ENCODE measurements at places on chromosomes 13 and 19.

DNA sequence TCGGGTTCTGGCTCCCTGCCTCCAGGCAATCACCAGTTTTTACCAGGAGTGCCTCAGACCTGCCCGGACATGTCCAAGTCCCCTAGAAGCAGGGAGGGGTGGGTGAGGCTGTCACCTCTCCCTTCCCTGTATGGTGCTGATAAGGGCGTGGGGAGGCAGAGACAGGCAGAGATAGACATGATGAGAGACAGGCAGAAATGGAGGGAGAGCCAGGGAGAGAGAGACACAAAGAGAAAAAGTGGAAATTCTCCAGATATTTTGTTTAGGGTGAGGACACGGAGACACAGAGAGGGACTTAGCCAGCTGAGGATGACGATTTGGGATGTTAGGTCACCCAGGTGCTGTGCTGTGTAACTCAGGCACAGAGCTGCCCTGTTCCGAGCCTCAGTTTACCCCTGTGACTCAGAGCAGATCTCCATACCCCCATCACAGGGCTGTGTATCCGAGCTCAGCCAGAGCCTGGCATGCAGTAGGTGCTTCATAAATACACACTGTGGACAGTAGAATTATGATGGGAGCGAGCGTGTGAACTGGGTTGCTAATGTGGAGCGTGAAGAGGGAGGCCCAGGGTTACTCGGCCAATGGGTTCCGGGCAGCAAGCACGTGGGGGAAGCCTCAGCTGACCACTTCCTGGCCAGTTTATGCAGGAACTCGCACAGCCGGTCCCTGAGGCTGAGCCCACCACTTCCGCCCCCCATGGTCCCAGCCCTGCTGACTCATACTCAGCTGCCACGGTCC is 11.9 kb upstream of the GDF15 start:
- no peak overlapping the region for H3K27ac ChIP-seq
- DNase-seq, result no peak
- H3K36me3 ChIP-seq, result no peaks in the 10 kb centered on the region
- H3K4me3 ChIP-seq, result peak overlapping the region; percentile 2
- peaks cover 9% of the 10 kb centered on the region for H3K4me1 ChIP-seq

- H3K36me3 ChIP-seq, result no peaks in the 10 kb centered on the region
- H3K4me1 ChIP-seq, result no peaks in the 10 kb centered on the region
- no peak overlapping the region for H3K4me3 ChIP-seq
- H3K27me3 ChIP-seq, result peaks cover 6% of the 10 kb centered on the region
- no peak overlapping the region for H3K27ac ChIP-seq
These were observed 197.1 kb downstream of the NDFIP2 start for GRCh38 chr13:79678100-79678499.

GRCh38 chr13:42478531-42479156 is 95.3 kb upstream of the TNFSF11 start:
- H3K4me1 ChIP-seq, result peaks cover 4% of the 10 kb centered on the region
- H3K27ac ChIP-seq, result no peak overlapping the region
- H3K27me3 ChIP-seq, result no peaks in the 10 kb centered on the region
- no peak for DNase-seq
- H3K4me3 ChIP-seq, result no peak overlapping the region

GRCh38 chr13:71879129-71879535 is 12.1 kb upstream of the DACH1 start:
- no peaks in the 10 kb centered on the region for H3K27me3 ChIP-seq
- H3K4me3 ChIP-seq, result no peak overlapping the region
- H3K4me1 ChIP-seq, result no peaks in the 10 kb centered on the region
- DNase-seq, result no peak
- H3K36me3 ChIP-seq, result no peaks in the 10 kb centered on the region
- H3K27ac ChIP-seq, result no peak overlapping the region

- H3K27me3 ChIP-seq, result no peaks in the 10 kb centered on the region
- H3K4me3 ChIP-seq, result peak overlapping the region; percentile 97
- H3K4me1 ChIP-seq, result peaks cover 19% of the 10 kb centered on the region
- peak overlapping the region; percentile 98 for H3K27ac ChIP-seq
These were observed 556 bp downstream of the CACTIN start for GRCh38 chr19:3625996-3626472.

DNA sequence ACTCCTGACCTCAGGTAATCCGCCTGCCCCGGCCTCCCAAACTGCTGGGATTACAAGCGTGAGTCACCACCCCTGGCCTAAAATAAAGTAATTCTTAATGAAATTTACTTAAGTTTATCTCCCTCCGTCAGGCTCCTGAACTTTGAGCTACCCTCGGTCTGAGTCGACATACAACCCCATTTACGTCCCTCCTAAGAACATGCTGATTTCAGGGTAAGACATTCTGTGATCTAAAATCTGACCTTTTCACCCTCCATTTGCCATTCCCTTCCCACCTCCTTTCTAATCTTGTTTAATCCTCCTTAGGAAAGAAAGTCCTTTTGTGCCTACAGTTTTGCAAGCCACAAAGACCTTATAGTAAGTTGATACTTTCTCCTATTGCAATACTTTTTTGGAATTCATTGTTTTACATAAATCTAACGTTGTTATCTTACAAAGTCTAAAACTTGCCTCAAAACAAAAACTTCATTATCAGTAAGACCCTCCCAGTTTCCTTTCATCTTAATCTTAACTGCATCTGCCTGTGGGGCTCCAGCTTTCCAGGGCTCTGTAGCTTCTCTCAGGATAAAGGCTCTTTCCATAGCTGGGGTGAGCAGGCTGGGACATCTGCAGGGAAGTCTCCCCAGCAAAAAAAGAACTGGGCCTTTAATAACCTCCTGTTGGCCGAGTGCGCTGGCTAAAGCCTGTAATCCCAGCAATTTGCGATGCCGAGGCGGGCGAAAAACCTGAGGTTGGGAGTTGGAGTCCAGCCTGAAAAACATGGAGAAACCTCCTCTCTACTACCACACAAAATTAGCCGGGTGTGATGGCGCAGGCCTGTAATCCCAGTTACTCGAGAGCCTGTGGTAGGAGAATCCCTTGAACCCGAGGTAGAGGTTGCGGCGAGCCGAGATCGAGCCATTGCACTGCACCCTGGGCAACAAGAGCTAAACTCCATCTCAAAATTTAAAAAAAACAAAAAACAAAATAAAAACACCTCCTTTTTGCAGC is 143.1 kb downstream of the ZNF737 start:
- no peak for DNase-seq
- no peak overlapping the region for H3K4me3 ChIP-seq
- no peaks in the 10 kb centered on the region for H3K27me3 ChIP-seq
- peaks cover 7% of the 10 kb centered on the region for H3K36me3 ChIP-seq
- no peak overlapping the region for H3K27ac ChIP-seq

- peak; percentile 63 for DNase-seq
- peak overlapping the region; percentile 99 for H3K27ac ChIP-seq
- no peaks in the 10 kb centered on the region for H3K27me3 ChIP-seq
- H3K4me3 ChIP-seq, result peak overlapping the region; percentile 92
- peaks cover 35% of the 10 kb centered on the region for H3K36me3 ChIP-seq
These were observed 4.3 kb downstream of the KLF2 start for GRCh38 chr19:16328824-16329482.

DNA sequence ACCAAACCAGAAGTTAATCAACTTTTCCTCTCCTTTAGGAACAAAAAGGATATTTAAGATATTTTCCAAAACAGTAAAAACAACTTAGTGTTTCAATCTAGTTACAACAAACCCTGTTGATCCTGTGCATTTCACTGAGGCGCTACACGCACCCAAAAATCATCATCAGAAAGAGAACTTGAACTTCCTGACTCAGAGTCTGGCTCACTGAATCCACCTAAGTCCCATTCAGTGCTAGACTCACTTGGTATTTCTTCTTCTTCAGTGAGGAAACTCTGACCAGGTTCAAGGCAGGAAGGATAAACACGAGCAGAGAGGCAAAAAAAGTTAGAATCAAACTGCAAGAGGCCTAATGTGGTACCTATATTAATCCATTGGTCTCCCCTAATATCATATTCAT is 2.2 kb downstream of the KBTBD6 start:
- H3K27me3 ChIP-seq, result no peaks in the 10 kb centered on the region
- H3K4me1 ChIP-seq, result peaks cover 23% of the 10 kb centered on the region
- H3K36me3 ChIP-seq, result peaks cover 6% of the 10 kb centered on the region
- no peak for DNase-seq
- no peak overlapping the region for H3K27ac ChIP-seq

DNA sequence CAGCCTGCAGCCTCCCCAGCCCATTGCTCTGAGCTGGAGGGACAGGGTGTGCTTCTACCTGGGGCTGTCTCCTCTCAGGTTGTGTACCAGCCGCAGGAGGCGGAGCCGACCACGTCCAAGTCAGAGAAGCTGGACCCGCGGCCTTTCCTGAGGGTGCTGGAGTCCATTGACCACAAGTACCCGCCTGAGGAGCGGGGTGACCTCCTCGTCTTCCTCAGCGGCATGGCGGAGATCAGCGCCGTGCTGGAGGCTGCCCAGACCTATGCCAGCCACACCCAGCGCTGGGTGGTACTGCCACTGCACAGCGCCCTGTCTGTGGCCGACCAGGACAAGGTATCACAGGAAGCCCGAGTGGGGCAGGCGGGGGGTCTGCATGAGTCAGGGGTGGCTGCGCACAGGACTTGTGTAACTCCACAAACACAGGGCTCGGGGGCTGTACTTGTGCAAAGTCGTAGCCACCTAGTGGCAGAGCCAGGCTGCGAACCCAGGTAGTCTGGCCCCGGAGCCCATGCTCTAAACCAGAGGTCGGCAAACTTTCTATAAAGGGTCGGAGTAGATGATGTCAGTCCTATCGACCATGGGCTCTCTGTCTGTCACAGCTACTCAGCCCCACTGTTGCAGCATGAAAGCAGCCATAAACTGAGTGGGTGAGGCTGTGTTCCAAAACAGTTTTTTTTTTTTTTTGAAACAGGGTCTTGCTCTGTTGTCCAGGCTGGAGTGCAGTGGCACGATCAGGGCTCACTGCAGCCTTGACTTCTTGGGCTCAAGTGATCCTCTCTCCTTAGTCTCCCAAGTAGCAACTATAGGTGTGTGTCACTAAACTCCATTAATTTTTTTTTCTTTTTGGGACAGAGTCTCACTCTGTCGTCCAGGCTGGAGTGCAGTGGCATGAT is 8.9 kb downstream of the DHX34 start:
- peaks cover 4% of the 10 kb centered on the region for H3K4me1 ChIP-seq
- no peaks in the 10 kb centered on the region for H3K27me3 ChIP-seq
- H3K36me3 ChIP-seq, result peaks cover 43% of the 10 kb centered on the region
- no peak overlapping the region for H3K4me3 ChIP-seq
- no peak for DNase-seq

- no peak for DNase-seq
- H3K36me3 ChIP-seq, result no peaks in the 10 kb centered on the region
- no peaks in the 10 kb centered on the region for H3K4me1 ChIP-seq
- no peak overlapping the region for H3K4me3 ChIP-seq
These were observed 8.1 kb upstream of the CHST8 start for GRCh38 chr19:33613620-33614000.

DNA sequence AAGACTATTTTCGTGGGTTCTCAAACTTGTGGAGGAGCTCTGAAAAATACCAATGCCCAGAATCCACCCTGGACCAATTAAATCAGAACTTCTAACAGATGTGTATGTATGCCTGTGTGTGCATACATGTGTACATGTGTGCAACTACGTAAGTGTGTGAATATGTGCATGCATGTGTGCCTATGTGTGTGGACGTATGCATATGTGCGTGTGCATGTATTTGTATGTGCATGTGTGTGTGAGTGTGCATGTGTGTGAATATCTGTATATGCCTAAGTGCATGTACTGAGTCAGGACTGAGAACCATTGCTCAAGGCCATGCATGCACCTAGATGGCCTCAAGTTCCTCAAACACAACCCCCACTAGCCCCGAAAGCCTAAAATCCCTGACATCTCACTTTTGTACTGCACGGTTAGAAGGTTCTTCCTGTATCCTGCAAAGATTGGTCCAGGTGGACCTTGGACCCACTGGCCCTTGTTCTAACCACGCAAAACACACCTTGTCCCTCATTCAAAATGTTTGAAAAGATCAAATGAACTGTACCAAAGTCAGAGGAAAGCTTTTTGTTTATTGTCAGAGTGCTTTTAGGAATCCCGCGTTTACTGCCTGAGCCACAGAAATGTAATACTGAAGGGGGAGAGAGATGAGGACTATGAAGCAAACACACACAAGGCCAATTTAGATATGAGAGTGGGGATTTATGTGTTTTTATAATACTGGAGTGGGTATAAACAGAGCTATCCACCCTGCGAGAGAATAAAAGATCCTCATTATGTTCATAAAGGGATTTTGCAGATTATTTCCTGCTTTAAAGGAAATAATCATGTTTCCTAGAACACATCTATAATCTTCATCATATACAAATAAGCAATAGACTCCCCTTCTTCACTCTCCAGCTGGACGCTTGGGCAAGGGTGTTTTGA is 39.1 kb downstream of the LATS2 start:
- DNase-seq, result no peak
- peaks cover 3% of the 10 kb centered on the region for H3K27me3 ChIP-seq
- no peak overlapping the region for H3K4me3 ChIP-seq
- no peaks in the 10 kb centered on the region for H3K36me3 ChIP-seq
- H3K27ac ChIP-seq, result no peak overlapping the region

- no peak overlapping the region for H3K27ac ChIP-seq
- H3K27me3 ChIP-seq, result peaks cover 2% of the 10 kb centered on the region
- no peak overlapping the region for H3K4me3 ChIP-seq
- H3K4me1 ChIP-seq, result peaks cover 3% of the 10 kb centered on the region
- no peaks in the 10 kb centered on the region for H3K36me3 ChIP-seq
- no peak for DNase-seq
These were observed 123.4 kb downstream of the OLFM4 start for GRCh38 chr13:53152057-53152421.

- H3K36me3 ChIP-seq, result peaks cover 34% of the 10 kb centered on the region
- no peak overlapping the region for H3K27ac ChIP-seq
- H3K27me3 ChIP-seq, result no peaks in the 10 kb centered on the region
- DNase-seq, result no peak
- H3K4me3 ChIP-seq, result no peak overlapping the region
These were observed 133.3 kb downstream of the RNF17 start for GRCh38 chr13:24897293-24897692.

DNA sequence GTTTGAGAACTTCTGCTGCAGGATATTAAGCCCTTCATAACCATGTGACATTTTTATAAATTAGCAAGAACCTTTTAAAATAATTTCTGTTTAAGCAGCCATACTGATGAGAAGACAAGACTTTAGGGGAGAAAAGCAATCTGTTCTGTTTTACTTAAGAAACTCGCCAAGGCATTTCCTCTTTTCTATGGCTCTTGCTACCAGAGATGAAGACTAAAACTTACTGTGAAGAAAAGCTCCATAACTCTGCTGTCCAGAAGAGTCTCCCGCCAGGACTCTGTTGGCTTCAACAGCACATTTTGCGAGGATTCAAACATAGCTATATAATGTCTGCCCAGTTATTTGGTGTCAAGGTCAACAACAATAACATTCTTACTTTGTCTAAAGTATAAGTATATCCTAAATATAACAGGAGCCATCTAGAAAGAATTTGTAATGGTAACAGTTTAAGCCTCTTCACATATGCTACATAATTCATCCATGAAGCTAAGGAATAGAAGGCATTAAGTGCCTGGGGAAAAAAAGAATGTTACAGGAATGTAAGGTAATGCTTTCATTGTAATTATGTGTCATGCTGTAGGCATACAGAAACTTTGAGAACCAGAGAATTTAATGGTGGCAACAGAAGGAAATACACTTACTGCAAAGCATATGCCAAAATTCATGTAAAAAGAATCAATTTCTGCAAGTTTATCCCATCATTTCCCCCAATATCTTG is 53.2 kb upstream of the EEF1AKMT1 start:
- DNase-seq, result no peak
- no peak overlapping the region for H3K4me3 ChIP-seq
- no peak overlapping the region for H3K27ac ChIP-seq
- H3K27me3 ChIP-seq, result no peaks in the 10 kb centered on the region

- H3K27me3 ChIP-seq, result no peaks in the 10 kb centered on the region
- H3K27ac ChIP-seq, result peak overlapping the region; percentile 22
- no peak overlapping the region for H3K4me3 ChIP-seq
- H3K36me3 ChIP-seq, result peaks cover 10% of the 10 kb centered on the region
- no peak for DNase-seq
These were observed 11.8 kb downstream of the SH3GL1 start for GRCh38 chr19:4388337-4389063.

- DNase-seq, result no peak
- H3K27me3 ChIP-seq, result no peaks in the 10 kb centered on the region
- no peak overlapping the region for H3K4me3 ChIP-seq
- H3K4me1 ChIP-seq, result no peaks in the 10 kb centered on the region
These were observed 148.5 kb downstream of the GPC5 start for GRCh38 chr13:91546900-91547299.

Measured in memory B cell (primary cell).